ENCODE measurements at places on chromosomes 13 and 19.

DNA sequence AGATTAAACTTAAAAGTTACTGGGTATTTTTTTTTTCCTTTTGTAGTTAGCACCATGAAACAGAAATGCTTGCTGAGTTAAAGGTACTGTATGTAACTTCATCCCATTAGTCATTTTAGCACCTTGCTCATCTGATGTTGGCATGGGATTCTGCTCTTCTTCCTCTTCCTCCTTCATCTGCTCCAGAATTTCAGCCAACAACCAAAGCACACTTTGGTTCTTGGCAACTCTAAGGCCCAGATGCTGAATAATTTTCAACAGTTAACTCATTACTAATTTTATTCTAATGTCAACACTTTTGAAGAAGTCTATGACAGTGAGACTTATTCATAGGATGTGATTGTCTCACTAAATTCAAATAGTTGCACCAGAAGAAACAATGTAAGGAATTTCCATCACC lies 359.2 kb downstream of the KCTD12 start:
- DNase-seq, result peak; percentile 4

DNA sequence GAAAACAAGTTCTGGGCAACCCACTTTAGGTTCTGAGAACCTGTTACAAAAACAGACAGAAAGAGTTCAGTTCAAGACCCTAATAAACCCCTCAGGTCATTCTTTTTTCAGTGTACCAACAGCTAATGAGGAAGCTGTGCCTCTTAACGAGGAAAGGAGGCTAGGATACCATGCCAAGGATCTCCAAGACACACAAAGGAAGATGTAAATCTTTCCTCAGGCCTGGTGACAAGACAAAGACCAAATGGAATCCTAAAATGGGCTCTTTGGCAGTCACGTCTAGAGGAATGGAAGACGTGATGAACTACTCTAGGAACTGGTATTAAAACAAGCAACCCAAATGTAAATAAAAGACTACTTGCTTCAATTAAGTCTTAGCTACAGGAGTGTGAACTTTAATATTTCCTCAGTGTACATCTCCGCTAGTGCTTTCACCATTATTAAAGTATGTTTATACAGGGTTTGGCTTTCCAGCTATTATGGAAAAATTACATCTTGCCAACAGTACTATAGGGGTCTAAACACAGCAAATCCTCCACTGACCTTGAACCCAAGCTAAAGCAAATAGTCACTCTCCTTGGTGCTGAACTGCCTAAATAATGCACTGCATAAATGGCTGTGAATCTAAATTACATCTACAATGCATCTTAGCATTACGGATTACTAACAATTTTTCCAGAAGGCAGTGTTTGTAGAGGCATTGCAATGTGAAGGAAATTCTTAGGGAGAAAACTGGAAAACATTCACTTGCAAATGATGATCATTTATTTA lies 42.3 kb downstream of the ENOX1 start:
- DNase-seq, result no peak

GRCh38 chr13:93235258-93236015 lies 8.8 kb downstream of the GPC6 start:
- DNase-seq, result peak; percentile 83

DNA sequence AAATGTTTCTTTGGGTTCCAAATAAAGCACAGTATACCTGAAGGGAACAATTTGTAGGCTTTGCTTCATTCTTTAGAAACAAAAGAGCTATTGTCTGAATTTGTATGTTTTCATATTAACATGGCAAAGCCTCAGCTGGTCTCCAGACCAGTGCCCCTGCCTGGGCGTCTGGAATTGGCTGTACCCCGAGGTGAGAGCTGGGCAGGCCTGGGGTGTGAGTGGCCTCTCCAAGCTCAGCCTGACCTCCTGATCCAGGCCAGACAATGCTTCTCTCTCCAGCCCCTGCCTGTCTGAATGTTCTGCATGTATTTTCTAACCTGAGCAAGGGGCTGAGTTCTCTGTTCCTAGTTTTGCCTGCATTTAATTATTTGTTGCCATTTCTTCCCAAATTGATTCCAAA lies 66.3 kb upstream of the MCF2L start:
- no peak for DNase-seq

- DNase-seq, result no peak
Measured at GRCh38 chr19:54709212-54709948, 14.9 kb upstream of the KIR3DL3 start.

GRCh38 chr19:49691243-49692146 lies 579 bp downstream of the CPT1C start:
- DNase-seq, result peak; percentile 85

DNA sequence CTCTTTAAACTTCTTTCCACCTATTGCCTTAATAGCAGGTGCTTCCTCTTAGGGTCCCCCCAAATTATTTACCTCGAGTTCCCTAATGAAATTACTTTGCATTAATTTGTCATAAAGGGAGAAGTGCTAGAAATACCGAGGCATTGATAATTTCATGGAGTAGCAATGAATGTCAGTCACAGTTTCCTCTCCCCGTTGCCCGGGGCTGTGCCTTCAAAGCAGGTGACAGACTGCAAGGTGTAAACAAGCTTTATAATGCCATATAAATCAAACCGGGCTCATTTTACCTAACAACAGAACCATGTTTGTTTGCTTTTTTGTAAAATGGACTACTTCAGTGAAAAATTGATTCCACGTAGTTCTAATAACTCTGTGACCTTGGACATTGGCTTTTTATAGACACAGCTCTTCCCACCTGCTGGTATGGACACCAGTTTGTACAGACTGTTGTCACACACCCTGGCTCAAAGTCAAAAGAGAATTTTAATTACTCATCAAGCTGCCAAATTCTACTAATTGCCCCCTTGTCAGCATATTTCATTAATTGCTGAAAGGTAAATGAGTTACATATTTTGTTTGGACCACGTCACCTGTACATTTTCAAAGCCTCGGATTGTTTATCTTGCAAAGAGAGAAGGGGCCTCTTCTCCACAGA lies 171.1 kb downstream of the STK24 start:
- DNase-seq, result no peak

DNA sequence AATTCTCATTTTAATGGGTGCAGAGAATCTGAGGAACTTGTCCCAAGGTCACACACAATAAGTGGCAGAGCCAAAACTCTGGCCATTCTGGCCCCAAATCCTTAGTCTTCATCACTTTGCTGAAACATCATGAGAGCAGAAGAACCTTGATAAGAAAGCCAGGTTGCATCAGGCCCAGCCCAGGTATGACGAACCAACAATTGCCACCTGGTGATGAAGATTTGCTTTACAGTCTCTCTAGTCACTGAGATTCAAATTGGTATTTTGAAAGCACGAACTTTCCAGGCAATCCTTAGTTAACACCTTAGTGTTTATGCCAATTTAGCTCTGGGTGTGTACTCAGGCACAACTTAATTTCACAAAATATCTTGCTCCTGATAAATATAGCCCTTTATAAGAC lies 502.7 kb upstream of the HTR2A start:
- no peak for DNase-seq

GRCh38 chr13:39847336-39847735 lies 191.9 kb downstream of the COG6 start:
- no peak for DNase-seq

- DNase-seq, result peak; percentile 57
Measured at GRCh38 chr13:65595916-65596315, 1634.2 kb downstream of the PCDH9 start.

GRCh38 chr19:41529484-41530183 lies 46.3 kb upstream of the CEACAM21 start:
- DNase-seq, result no peak

- DNase-seq, result peak; percentile 57
Measured at GRCh38 chr19:10852098-10852800, 4.0 kb downstream of the C19orf38 start.

DNA sequence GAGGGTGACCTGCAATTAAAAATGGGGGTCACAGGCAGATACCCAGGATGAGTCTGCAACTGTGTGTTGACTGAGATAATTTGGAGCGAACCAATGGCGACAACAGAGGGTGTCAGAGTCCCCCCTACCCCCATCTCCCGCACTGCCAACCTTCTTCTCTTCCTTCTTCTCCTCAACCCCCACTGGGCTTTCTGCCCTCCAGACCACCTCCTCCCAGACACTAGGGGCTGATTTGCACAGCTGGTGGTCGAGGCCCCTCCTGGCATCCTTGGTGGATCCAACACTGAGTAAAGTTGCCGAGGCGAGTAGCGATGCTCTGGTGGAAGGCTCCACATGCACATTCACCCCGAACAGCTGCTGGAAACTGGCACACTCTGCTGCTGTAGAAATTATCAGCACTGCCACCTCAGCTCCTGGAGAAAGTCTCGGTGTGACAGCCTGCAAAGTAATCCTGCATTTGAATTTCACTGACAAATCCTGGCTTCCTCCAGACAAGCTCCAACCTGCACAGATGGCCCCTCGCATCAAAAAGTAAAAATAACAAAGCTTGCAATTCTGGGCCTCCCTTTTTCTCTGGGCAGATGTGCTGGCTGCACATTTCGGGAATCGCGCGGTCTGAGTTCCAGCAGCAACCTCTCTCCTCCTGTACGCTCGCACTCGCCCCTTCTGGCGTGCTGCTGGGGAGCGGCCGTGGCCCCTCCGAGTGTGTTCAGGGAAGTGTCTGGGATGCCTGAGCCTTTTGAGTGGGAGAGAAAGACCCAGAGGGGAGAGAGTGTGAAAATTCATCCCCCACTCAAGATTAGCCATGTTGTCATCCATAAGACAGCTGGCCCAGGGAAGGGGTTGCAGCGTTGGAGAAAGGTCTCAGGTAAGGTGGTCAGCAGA lies 28.5 kb downstream of the CCNE1 start:
- no peak for DNase-seq

DNA sequence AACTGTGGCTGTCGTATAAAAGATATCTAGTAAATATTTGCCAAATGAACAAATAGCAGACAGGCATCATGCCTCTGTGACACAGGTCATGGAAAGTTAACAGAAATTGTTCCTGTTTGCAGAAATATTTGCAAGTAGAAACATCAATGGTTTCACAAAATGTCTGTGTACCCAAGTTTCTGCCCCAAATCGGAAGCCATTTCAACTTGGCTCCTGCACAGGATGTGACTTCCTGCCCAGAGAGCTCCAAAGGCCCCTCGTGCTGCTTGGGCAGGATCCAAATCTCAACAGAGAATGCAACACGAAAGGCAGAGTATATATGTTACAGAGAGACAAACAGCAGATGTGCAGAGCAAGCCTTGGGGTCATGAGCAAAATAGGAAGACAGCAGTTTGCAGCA lies 95.5 kb upstream of the SERP2 start:
- no peak for DNase-seq

- no peak for DNase-seq
Measured at GRCh38 chr19:33612928-33613619, 8.7 kb upstream of the CHST8 start.

DNA sequence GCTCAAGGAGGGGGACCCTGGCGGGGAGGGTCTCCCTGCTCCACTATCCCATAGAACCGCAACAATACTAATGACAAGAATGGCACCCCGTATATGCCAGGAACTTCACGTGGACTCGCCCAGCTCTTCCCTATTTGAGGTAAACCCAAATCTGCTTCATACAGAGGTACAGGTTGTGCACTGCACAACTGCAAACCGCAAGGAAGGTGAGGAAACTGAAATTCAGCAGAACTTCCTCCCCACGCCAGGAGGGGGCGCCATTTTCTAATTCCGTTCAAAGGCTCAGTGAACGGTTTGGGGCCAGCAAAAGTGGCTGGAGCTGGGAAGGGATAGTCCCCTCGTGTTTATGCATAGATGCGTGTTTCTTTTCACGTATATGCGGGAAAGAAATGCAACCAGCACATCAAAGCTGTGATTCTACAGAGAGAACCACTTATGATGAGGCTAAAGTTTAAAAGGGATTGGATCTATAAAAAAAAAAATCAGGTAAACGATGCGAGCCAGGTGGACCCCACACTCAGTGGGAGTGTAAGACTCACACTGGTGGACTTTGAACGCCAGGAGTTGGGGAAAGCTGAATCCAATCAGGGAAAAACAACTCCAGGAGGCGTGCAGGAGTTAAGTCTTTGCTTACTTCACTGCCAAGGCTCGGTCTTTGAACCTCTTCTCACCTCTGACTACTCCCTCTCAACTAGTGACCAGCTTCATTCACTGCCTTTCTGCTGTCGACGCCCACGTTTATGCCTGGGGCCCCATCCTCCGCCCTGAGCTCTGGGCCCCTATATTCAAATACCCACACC lies 20.3 kb downstream of the C19orf81 start:
- peak; percentile 22 for DNase-seq

DNA sequence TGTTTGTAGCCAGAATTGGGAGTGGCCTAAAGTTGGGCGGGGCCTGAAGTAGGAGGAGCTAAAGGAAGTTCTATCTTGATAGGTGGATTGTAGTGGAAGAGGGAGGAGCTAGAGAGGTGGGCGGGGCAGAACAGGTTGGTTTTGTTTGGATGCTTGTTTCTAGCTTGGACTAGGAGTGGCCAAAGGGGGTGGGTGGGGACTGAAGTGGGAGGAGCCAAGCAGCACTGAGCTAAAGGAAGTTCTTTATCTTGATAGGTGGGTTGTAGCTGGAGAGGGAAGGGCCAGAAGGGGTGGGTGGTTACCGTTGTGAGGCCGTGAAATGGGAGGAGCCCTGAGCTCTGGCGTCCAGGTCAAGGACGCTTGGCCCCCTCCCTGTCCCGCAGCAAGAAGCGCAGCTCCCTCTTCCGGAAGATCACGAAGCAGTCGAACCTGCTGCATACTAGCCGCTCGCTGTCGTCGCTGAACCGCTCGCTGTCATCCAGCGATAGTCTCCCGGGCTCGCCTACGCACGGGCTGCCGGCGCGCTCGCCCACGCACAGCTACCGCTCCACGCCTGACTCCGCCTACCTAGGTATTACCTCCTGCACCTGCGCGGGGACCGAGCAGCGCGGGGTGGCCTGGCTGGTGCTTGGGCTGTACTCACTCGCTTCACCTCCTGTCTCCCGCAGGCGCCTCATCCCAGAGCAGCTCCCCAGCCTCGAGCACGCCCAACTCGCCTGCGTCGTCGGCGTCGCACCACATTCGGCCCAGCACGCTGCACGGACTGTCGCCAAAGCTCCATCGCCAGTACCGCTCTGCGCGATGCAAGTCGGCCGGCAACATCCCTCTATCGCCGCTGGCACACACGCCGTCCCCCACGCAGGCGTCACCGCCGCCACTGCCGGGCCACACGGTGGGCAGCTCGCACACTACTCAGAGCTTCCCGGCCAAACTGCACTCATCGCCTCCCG lies 8.0 kb downstream of the DNASE2 start:
- peak; percentile 27 for DNase-seq

- peak; percentile 85 for DNase-seq
Measured at GRCh38 chr13:34044041-34044440, 226.1 kb downstream of the RFC3 start.

- DNase-seq, result no peak
Measured at GRCh38 chr13:99351772-99352171, 44.6 kb upstream of the GPR183 start.

GRCh38 chr19:41308450-41309179 lies 1.4 kb upstream of the CCDC97 start:
- peak; percentile 89 for DNase-seq
